ENCODE measurements at places on chromosomes 12 and 14. TPM values are rescaled to one million over a fixed set of nuclear protein-coding genes. Genes with fewer than 3 reads are reported as not detected.

LRIG3 gene
- 207 TPM for total RNA-seq

WNT1 gene
- total RNA-seq: not detected

OR4E2 gene
- not detected for total RNA-seq

TAPBPL gene
- 1.4 TPM for total RNA-seq

IL22 gene
- total RNA-seq: not detected

BMP4 gene
- total RNA-seq: 20.1 TPM

DNA sequence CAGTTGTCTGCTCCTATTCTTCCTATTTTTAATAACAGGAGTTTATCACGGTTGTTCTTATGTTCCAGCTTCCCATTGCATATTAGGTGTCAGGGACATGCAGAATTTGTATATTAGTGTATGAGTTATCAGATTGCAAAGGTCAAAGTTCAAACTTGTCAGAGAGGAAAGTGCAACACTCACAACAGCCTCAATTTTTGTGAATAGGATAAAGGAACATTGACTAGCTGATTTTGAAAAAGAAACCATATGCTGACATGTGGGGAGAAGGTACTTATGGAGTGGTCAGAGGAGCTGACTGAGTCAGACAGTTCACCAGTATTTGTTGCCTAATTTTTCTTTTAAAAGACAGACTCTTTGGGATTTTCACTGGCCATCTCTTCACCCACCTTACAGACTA is 222.1 kb downstream of the C12orf50 start:
- H3K27ac ChIP-seq: no peak overlapping the region
- H3K36me3 ChIP-seq: no peaks in the 10 kb centered on the region
- H3K27me3 ChIP-seq: no peaks in the 10 kb centered on the region
- no peaks in the 10 kb centered on the region for H3K4me1 ChIP-seq

GRCh38 chr12:63410197-63410596 is 258.1 kb downstream of the DPY19L2 start:
- H3K36me3 ChIP-seq: no peaks in the 10 kb centered on the region
- H3K27me3 ChIP-seq: no peaks in the 10 kb centered on the region
- no peak for DNase-seq
- no peaks in the 10 kb centered on the region for H3K4me1 ChIP-seq
- H3K4me3 ChIP-seq: no peak overlapping the region

GRCh38 chr14:65478596-65478995 is 66.1 kb downstream of the FUT8 start:
- H3K27ac ChIP-seq: no peak overlapping the region
- no peak for DNase-seq
- peaks cover 2% of the 10 kb centered on the region for H3K4me1 ChIP-seq
- H3K27me3 ChIP-seq: no peaks in the 10 kb centered on the region

DNA sequence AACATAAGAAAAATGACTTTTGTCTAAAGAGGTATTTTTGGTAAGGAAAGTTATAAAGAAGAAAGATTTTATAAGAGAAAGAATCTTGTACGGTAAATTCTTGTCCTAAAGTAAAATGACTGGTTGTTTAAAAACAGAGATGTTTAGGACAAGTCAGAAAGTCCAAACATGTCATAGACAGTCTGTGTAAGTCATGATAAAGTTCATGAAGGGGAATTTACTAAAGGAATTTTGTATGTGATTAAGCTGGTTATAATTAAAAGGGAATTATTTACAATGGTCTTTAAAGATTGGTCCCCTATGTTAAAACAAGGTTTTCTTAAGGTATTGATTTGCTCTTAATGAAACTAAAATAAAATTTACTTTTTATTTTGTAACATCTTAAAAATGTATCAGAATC is 269.4 kb upstream of the CCDC196 start:
- no peak for DNase-seq
- no peaks in the 10 kb centered on the region for H3K4me1 ChIP-seq
- peaks cover 6% of the 10 kb centered on the region for H3K36me3 ChIP-seq

- H3K4me1 ChIP-seq: no peaks in the 10 kb centered on the region
- H3K36me3 ChIP-seq: no peaks in the 10 kb centered on the region
- no peak overlapping the region for H3K4me3 ChIP-seq
Measured at GRCh38 chr12:110361216-110361615, 42.3 kb downstream of the ANAPC7 start.

DNA sequence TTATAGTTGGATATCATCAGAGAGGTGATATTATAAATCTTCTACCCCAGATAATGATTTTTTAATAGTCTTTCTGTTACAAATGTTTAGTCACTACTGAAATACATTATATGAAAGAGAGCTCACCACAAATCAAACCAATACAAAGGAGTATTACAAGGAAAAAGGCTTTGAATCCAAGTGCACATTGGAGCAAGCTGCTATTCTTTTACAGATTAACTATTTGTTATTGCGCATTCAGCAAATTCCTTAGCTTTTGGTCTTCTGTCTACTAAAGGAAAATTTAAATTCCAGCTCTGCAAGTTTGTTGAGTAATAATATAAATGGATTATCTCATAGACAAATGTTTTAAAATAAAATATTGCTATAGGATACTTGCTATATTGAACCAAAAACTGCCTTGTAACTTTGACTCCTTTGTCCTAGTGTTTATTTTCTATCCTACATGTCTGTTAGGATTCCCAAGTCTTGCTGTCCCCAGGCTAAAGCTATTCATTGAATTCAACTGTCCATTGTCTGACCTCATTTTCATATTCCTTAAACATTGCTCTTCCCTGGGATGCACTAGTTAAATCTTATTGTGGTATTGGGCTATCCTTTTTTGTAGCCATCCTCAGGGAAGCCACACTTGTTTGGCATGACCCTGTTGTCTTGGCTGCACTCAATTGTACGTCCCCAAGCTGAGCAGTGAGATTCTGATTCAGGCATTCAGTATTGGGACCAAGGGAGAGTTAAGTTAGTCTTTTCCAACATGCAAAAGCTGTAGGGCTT is 41.5 kb downstream of the PDE3A start:
- H3K27me3 ChIP-seq: no peaks in the 10 kb centered on the region
- DNase-seq: no peak
- no peaks in the 10 kb centered on the region for H3K4me1 ChIP-seq
- H3K4me3 ChIP-seq: no peak overlapping the region
- H3K27ac ChIP-seq: peak overlapping the region; percentile 56

DNA sequence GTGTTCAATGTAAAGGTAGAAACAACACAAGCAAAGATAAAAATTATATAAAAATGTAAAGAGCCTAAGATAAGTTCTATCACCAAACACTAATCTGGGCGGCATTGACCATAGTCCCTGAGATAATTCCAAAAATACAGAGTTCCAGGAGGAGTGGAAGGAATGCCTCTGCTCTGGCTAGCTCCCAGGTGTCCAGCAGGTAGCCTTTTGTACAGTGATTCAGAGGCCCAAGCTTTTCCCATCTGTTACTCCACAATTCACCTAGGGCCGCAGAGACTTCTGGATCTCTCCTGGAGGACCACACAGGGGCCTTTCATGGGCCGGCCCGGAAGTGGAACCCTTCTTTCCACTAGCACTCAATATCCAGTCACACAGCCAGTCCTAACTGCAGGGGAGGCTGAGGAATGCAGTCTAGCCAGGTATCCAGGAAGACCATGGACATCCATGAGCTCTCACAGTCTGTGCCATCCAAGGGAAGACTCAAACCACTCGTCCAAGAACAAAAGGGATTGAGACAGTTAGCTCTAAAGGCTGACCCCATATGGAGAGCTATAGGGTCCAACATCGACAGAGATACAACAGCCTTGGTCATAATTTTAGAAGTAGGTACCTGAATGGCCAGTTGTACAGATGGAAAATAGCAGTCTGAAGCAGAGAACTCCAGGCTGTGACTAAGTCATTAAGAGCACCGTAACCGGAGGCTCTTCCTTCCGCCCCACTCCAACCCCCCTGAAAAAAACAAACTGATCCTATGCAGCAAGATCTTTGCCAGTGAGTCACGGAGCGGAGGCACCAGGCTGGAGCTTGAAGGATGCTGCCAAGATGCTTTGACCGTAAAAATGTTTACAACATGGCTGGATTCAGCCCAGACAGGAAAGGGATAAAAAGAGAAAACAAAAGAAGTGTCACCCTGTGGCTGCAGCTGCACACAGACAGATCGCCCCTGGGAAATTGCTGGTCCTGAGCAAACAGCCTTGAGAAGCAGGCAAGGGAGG is 204.8 kb downstream of the NUAK1 start:
- H3K4me3 ChIP-seq: no peak overlapping the region
- no peaks in the 10 kb centered on the region for H3K27me3 ChIP-seq
- H3K27ac ChIP-seq: no peak overlapping the region
- peaks cover 3% of the 10 kb centered on the region for H3K4me1 ChIP-seq

- no peaks in the 10 kb centered on the region for H3K4me1 ChIP-seq
- H3K27ac ChIP-seq: no peak overlapping the region
- H3K27me3 ChIP-seq: no peaks in the 10 kb centered on the region
- peaks cover 16% of the 10 kb centered on the region for H3K36me3 ChIP-seq
- no peak overlapping the region for H3K4me3 ChIP-seq
- peak; percentile 64 for DNase-seq
Measured at GRCh38 chr12:32688786-32689185, 9.7 kb downstream of the DNM1L start.

DNA sequence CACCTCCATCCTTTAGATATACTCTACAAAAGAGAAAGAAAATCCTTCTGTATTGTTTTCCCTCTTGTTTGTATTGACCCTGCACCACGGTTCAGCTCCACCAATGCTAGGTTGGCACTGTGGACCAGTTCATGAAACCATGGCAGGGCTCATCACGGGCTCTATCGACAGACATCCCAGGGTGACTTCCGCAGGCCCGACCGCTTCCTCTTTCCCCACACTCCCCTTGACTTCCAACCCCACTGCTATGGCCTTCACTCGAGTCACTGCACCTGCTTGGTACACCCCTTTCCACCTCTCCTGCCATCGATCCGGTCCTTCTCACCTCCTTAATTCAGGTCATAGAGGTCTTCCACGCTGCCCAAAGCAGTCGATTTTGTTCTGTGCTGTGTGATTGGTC is 21.2 kb upstream of the AKAP5 start:
- no peak for DNase-seq
- no peak overlapping the region for H3K27ac ChIP-seq
- no peak overlapping the region for H3K4me3 ChIP-seq
- no peaks in the 10 kb centered on the region for H3K27me3 ChIP-seq

GRCh38 chr12:40768125-40768864 is 76.1 kb downstream of the CNTN1 start:
- no peak overlapping the region for H3K27ac ChIP-seq
- no peak for DNase-seq
- no peaks in the 10 kb centered on the region for H3K27me3 ChIP-seq
- H3K4me3 ChIP-seq: no peak overlapping the region
- peaks cover 6% of the 10 kb centered on the region for H3K4me1 ChIP-seq

GRCh38 chr12:12612358-12612757 is 682 bp downstream of the CREBL2 start:
- no peaks in the 10 kb centered on the region for H3K27me3 ChIP-seq
- no peaks in the 10 kb centered on the region for H3K36me3 ChIP-seq
- peak overlapping the region; percentile 89 for H3K4me3 ChIP-seq
- peak overlapping the region; percentile 87 for H3K27ac ChIP-seq
- no peaks in the 10 kb centered on the region for H3K4me1 ChIP-seq

- peaks cover 23% of the 10 kb centered on the region for H3K36me3 ChIP-seq
- no peak overlapping the region for H3K4me3 ChIP-seq
- no peaks in the 10 kb centered on the region for H3K4me1 ChIP-seq
Measured at GRCh38 chr12:32647275-32647674, 31.8 kb upstream of the DNM1L start.

GRCh38 chr14:63952933-63953437 is 100.2 kb downstream of the SYNE2 start:
- no peak for DNase-seq
- no peak overlapping the region for H3K4me3 ChIP-seq
- H3K36me3 ChIP-seq: peaks cover 34% of the 10 kb centered on the region
- H3K4me1 ChIP-seq: no peaks in the 10 kb centered on the region
- H3K27ac ChIP-seq: no peak overlapping the region

- H3K4me1 ChIP-seq: peaks cover 14% of the 10 kb centered on the region
- no peak overlapping the region for H3K27ac ChIP-seq
- peak; percentile 50 for DNase-seq
- H3K27me3 ChIP-seq: no peaks in the 10 kb centered on the region
- H3K4me3 ChIP-seq: no peak overlapping the region
- H3K36me3 ChIP-seq: no peaks in the 10 kb centered on the region
Measured at GRCh38 chr12:84974155-84974815, 61.7 kb upstream of the SLC6A15 start.

DNA sequence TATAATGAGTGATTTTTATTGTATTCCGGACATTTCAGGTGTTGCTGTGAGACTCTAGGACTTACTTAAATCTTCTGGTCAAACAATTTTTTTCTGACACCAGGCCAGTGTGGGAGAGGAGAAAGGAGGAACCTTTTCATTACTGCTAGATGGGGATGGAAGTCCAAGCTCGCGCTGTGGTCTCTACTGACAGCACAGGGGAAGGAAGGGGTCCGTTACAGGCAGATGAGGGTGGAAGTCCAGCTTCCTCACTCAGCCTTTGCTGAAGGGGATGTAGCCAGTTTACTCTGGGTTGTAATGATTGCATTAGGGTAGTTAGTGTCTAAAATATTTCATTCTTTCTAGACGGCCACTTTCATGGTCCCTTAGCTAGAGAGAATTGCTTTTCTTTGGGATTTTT is 26.3 kb upstream of the ST8SIA1 start:
- H3K27ac ChIP-seq: no peak overlapping the region
- DNase-seq: no peak
- H3K4me1 ChIP-seq: no peaks in the 10 kb centered on the region
- H3K4me3 ChIP-seq: no peak overlapping the region

GRCh38 chr14:72611506-72611905 is 282.4 kb downstream of the DPF3 start:
- no peaks in the 10 kb centered on the region for H3K36me3 ChIP-seq
- DNase-seq: no peak
- H3K4me3 ChIP-seq: no peak overlapping the region
- H3K4me1 ChIP-seq: no peaks in the 10 kb centered on the region

DNA sequence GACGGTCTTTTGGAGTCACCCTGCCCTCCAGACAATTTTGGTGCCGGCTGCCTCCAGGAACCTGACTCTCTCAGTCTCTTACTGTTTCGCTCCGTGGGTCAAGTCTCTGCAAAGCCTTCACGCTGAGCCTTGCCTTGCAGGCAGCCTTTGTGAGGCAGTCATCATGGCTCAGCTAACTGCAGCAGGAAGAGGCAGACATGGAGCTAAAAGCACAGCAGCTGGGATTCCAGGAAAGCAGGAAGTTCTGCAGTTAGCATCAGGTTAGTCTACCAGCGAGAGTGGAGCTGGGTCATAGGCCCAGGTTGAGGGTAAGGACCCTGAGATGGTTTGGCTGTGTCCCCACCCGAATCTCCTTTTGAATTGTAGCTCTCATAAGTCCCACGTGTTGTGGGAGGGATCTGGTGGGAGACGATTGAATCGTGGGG is 305.4 kb downstream of the PCNX1 start:
- H3K27me3 ChIP-seq: no peaks in the 10 kb centered on the region
- no peaks in the 10 kb centered on the region for H3K36me3 ChIP-seq
- no peaks in the 10 kb centered on the region for H3K4me1 ChIP-seq

- H3K4me3 ChIP-seq: no peak overlapping the region
- peaks cover 5% of the 10 kb centered on the region for H3K4me1 ChIP-seq
- DNase-seq: no peak
Measured at GRCh38 chr14:21398901-21399300, 15.1 kb upstream of the SUPT16H start.

DNA sequence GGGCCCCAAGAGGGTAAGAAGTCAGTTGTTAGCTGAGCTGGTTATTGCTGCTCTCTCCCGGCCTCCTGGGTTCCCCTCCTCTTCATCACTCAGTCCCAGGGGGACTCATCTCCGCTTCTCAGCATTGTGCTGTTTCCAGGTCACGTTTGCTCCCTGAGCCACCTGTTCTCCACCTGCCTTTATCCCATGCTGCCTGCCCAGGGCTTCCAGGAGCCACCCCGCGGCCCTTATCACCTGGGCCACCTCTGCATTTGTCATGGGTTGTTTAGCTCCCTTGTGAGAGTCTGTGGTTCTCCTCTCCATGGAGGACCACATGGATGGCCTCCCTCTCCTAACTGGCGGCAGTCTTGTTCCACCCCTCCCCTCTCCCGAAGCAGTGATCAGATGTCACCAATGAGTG is 36.0 kb downstream of the SYNDIG1L start:
- H3K27me3 ChIP-seq: no peaks in the 10 kb centered on the region
- no peak overlapping the region for H3K4me3 ChIP-seq
- DNase-seq: no peak
- H3K4me1 ChIP-seq: peaks cover 6% of the 10 kb centered on the region
- H3K27ac ChIP-seq: no peak overlapping the region
- no peaks in the 10 kb centered on the region for H3K36me3 ChIP-seq

Measured in endodermal cell (in vitro differentiated cells).